ENCODE measurements at places on chromosomes 5 and 9. TPM values are rescaled to one million over a fixed set of nuclear protein-coding genes. Genes with fewer than 3 reads are reported as not detected.

DNA sequence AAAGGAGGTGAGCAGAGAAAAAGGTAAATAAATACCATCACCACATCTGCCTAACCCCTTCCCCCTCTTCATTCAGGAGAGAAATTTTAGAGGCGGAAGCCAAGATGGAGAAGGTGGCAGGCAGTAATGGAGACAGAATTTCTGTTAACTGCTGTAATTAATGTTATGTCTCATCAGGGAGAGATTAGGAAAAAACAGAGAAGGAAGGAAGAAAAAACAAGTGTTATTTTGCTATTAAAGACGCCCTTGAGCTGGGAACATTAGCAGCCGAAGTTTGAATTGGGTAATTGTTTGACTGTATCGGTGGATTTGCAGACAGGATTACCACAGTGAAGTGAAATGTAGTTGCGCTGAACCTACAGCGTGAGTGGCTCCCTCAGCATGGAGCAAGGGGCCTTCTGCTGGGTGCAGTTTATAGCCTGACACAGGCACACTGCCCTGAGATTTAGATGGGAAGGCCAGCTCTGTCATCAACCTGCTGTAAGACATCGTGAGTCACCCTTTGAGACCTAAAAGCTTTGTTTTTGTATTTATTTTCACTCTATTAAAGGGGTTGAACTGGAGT lies 136.3 kb downstream of the ASTN2 start:
- DNase-seq = no peak

CCDC112 gene
- total RNA-seq = 7.9 TPM

DNA sequence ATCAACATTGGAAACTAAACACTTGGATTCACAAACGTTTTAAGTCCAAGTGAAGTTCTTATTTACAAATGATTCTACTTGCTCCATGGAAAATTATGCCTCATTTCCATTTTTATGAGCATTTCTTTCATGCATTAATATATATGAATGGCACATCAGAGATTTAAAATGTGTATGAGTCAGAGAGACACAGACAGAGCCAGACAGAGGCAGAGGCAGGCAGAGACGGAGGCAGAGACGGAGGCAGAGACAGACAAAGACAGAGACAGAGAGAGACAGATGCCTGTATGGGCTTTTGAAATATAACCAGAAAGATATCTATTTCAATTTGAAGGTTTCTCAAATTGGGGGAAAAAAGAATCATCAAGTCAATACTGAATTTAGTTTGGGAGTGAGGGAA lies 649.0 kb downstream of the PTPRD start:
- DNase-seq = no peak

GRCh38 chr9:115401756-115402327 lies 283.9 kb upstream of the TNC start:
- no peak for DNase-seq

DNA sequence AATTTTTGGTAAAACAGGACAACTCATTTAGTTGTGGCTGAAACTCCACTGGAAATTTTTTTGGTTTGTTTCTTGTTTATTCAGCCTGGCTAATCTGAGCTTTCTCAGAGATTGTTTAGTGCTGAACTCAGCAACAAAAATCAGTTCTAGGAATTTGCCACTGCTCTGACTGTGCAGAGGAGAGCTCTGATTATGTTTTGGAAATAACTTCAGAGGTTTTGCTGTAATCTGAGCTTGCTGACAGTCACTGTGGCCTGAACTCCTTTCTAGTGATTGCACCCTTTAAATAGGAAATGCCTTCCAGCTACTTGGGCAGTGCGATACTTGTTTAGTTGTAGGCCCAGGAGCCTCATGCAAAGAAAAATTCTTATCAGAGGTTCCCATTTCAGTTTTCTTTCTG lies 60.2 kb downstream of the OSTF1 start:
- DNase-seq = no peak

EPB41L4B gene
- total RNA-seq = 4.7 TPM

DNA sequence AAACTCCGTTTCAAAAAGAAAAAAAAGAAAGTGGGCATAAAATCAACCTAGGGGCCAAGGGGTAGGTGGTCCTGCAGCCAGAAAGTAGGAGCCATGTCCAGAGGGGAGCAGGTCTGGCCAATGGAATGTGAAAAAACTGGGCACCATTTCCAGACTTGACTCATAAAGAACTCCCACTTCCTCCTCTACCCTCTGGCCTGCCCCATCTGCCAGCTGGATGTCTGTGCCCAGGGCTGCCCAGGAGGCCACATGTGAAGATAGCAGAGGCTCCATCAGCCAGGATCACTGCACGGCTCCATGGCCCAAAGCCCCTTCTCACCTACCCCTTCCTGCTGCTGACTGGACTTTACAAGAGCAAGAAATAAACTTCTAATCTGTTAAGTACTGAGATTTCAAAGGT lies 42.1 kb upstream of the EEIG1 start:
- no peak for DNase-seq

DNA sequence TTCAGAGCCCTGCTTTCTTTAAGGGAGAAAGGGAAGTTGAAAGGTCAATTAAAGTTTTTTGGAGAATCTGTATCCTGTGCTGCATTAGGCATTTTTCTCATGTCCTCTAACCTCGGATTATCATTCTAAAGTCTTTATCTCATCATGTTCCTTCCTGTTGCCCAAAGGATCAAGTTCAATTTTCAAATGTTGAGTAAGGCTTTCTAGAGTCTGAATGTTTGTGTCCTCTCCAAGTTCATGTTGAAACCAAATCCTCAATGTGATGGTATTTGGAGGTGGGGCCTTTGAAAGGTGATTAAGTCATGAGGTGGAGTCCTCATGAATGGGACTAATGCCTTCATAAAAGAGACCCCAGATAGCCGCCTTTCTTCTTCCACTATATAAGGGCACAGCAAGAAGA lies 20.2 kb upstream of the TNC start:
- no peak for DNase-seq

DNA sequence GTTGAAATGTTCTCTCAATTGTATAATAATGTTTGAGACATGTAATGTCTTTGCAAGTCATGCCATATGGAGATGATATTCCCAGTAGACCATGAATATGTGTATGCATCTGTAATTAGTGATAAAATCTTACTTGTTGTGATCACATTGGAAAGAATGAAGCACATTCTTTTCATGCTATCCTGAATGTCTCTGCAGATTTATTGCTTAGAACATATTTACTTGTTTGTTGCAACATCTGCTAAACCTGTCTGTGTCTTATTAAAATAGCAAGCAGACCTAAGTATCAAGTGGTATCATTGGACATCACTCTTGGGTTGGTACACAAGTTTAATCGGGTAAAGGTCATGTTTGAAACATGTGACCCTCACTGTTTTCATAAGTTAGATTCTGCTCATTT lies 265.5 kb upstream of the CD180 start:
- no peak for DNase-seq

GRCh38 chr9:72894342-72894741 lies 58.5 kb downstream of the ALDH1A1 start:
- DNase-seq = no peak

GRCh38 chr9:117034866-117035265 lies 347.8 kb downstream of the TRIM32 start:
- DNase-seq = no peak

SLC34A1 gene
- total RNA-seq = not detected

TRIO gene
- total RNA-seq = 142 TPM

GRCh38 chr9:137448602-137448962 lies 7.4 kb upstream of the ENTPD8 start:
- DNase-seq = no peak

- DNase-seq = no peak
Measured at GRCh38 chr9:130980526-130980925, 28.4 kb upstream of the LAMC3 start.

- DNase-seq = no peak
Measured at GRCh38 chr9:133890583-133890982, 101.5 kb downstream of the VAV2 start.

ARHGEF28 gene
- 41.0 TPM for total RNA-seq

- no peak for DNase-seq
Measured at GRCh38 chr9:73269430-73270101, 117.9 kb downstream of the ANXA1 start.

CYFIP2 gene
- 27.7 TPM for total RNA-seq

GPRIN1 gene
- total RNA-seq = 0.49 TPM

- DNase-seq = no peak
Measured at GRCh38 chr5:95861864-95862561, 39.5 kb upstream of the GLRX start.

DNA sequence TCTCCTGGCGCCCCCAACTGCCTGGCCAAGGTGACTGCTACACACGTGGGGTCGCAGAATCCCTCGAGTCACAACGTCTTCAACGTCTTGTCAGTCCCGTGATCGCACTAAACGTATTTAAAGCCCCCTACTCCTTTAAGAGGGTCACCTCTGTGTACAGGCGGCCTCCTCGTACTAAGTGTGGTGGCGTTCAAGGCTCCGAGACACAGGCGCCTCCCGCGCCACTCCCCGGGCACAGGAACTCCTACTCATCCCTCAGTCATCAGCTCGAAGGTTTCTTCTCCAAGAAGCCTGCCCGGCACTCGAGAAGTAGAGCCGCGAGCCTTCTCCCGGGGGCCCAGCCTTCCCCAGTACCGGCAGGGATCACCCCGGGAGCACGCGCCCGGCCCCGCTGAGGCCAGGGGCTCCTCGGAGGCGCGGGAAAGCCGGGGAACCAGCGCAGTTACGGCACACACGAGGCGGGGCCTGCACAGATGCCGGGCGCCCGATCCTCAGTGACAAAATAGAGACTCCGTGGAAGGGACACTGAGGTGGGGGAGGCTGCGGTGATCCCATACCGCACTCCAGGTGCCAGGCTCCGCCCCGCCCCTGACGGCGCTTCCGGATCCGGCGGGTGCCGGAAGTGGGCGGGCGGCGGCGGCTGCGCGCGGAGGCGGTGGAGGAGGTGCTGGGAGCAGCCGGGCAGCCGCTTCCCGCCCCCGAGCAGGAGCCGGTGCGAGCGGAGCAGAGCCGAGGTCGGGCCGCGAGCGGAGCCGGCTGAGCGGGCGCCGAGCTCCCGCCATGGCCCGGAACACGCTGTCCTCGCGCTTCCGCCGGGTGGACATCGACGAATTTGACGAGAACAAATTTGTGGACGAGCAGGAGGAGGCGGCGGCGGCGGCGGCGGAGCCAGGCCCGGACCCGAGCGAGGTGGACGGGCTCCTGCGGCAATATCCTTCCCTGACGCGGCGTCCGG lies 6.9 kb downstream of the ARPC5L start:
- no peak for DNase-seq

- no peak for DNase-seq
Measured at GRCh38 chr9:115636596-115636995, 517.0 kb upstream of the PAPPA start.

DNA sequence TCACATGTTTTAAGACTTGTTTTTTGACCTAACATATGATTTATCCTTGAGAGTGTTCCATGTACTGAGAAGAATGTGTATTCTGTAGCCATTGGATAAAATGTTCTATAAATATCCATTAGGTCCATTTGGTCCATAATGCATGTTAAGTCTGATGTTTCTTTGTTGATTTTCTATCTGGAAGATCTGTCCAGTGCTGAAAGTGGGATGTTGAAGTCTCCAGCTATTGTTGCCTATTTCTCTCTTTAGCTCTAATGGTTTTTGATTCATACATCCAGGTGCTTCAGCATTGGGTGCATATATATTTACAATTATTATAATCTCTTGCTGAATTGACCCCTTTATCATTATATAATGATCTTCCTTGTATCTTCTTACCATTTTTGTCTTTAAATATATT lies 451.1 kb downstream of the BRINP1 start:
- DNase-seq = no peak

CATSPER3 gene
- total RNA-seq = not detected

TLX3 gene
- total RNA-seq = not detected

DNA sequence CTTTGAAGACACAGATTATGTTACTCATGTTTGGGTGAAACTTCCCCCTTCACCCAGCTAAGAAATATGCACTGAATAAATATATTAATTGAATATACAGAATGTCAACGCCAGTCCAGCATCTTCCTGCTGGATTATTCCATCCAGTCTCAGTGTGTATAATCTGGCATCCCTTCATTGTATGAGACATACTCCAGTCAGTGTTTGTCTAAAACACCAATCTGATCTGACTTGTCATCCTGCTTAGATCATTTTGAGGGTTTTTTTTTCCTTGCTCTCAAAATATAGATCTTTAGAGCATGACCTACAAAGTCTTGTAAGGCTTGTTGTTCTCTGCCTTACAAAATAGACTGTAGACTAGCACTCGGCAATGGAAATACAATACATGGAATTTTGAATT lies 195.1 kb downstream of the SMARCA2 start:
- DNase-seq = no peak

DNA sequence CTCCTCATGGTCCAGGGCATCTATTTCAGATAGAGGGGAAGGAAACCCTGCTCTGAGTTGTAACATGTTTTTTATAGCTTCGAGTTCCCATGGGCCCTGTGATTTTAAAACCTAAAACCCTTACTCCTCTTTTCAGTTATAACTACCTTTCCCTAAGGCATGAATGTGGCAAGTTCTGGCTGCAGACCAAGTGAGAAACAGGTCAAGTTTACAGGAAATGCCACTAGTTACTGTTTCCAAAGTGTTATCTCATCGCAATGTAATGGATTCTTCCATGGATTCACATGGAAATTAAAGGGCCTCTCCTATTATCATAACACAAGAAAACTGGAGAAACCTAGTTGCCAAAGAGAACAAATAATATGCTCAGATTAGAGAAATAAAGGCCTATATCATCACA lies 574.5 kb upstream of the GRAMD2B start:
- no peak for DNase-seq

- no peak for DNase-seq
Measured at GRCh38 chr5:179217956-179218942, 127.0 kb downstream of the ADAMTS2 start.

DNA sequence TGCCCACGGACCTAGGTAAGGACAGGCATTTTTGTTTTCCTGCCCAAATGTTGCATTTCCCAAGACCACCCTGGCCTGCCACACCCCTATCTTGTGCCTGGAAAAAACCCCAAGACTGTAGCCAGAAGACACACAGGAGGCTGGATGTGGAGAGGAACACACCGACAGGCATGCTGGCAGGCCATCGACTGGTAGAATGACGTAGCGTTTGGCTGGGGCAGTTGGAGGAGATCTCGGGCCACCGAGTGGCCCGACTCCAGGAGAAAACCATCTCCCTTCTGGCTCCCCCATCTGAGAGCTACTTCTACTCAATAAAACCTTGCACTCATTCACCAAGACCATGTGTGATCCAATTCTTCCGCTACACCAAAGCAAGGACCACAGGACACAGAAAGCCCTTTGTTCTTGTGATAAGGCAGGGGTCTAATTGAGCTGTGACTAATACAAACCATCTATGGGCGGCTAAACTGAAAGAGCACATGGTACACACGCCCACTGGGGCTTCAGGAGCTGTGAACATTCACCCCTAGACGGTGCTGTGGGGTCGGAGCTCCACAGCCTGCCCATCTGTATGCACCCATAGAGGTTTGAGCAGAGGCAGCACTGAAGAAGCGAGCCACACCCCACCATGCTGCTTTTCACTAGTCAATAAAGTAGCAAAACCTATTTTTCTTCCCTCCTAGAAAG lies 38.9 kb upstream of the N4BP3 start:
- DNase-seq = no peak

DNA sequence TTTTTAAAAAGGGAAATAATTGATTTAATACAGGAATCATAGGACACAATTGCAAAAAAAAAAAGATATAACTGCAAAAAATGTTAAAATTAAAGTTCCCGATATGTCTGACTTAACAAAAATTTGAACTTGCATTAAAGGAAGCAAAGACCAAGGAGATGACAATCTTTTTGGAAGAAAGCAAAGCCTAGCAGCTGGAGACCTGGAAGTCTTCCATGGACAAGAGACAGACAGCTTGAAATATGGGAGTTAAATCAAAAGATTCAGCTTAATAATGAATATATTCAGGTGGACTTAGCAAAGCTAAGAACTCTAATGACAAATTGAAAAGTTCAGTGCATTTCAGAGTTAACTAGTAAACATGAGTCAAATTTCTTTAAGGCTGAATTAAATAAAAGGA lies 568.7 kb upstream of the RGMB start:
- no peak for DNase-seq

- no peak for DNase-seq
Measured at GRCh38 chr9:127187231-127187956, 65.0 kb upstream of the ANGPTL2 start.
